Ureter (tissue), 1 donor: ENCODE measurements at places on chromosomes 7 and 10. TPM values are rescaled to one million over a fixed set of nuclear protein-coding genes. Genes with fewer than 3 reads are reported as not detected.
A peak's percentile ranks its signal among the peaks of the same experiment; 100 is the strongest.

- peak; percentile 45 for DNase-seq
Measured at GRCh38 chr7:90119178-90119971, 34.9 kb upstream of the STEAP1 start.

- no peak for DNase-seq
Measured at GRCh38 chr7:68722044-68722443, 876.2 kb upstream of the AUTS2 start.

GRCh38 chr7:3206771-3207191 lies 94.3 kb upstream of the SDK1 start:
- DNase-seq: peak; percentile 30

DNA sequence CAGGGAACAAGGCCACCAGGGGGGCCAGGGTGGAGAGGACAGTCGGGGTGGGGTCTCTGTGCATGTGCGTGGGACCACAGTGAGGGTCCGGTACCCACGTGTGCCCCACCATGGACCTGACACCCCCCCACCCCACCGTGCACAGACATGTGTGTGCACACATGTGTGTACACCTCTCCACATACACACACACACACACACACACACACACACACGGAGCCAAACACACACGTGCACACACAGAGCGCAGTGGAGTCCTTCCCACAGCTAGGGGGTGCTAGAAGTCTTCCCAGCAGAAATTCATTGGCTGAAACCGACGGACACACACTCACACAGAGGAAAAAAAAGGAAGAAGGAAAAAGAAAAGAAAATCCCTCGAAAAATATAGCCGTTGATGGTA lies 42.8 kb upstream of the GNA12 start:
- no peak for DNase-seq

DNA sequence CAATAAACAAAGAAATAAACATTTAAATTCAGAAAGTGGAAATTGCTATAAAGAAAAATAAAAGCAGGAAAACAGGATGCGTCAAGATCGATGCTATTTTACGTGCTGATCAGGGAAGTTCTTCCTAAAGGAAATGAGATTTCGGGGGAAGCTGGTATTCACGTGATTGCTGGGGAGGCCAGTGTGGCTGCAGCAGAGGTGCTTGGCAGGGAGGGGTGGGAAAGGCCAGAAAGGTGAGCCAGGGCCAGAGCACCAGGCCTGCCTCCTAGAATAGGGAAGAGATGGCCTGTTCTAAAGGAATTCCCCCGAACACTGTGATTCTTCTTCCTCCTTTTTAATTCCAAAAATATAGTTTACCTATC lies 923 bp upstream of the CREB3L2 start:
- no peak for DNase-seq

DNA sequence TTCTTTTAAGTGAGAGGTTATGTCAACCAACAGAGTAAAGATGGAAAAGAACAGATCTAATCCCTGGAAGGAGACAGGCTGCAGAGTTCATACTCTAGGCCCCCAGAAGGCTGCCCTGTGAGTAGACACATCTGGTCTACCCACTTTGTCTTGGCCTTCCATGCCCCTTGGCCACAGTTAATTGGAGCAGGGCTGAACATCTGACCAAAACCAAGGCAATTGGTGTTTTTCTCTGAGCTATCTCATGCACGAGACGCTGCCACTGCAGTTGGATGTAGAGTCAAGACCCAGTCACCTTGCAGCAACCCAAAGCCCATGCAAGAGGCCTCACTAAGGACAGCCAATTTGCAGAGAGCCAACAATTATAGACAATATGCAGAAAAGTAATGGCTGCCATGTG lies 9.0 kb downstream of the MYOF start:
- DNase-seq: no peak

DNA sequence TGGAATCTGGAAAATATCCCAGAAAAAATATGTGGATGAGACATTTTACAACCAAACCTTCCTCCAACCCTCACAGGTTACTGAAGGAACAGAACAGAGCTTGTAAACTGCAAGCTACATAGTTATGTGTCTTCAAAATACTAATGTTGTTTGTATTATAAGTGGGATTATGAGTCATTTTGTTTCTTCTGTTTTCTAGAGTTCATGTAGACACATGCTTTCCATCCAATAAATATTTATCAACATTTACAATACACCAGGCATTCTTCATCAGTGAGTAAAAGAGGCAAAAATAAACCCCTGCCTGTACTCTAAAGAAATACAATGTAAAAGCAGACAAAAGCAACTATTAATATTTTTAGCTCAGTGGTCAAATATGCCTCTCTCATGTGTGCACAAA lies 38.0 kb upstream of the TES start:
- DNase-seq: no peak

GRCh38 chr7:121446526-121446925 lies 50.4 kb upstream of the FAM3C start:
- no peak for DNase-seq

DNA sequence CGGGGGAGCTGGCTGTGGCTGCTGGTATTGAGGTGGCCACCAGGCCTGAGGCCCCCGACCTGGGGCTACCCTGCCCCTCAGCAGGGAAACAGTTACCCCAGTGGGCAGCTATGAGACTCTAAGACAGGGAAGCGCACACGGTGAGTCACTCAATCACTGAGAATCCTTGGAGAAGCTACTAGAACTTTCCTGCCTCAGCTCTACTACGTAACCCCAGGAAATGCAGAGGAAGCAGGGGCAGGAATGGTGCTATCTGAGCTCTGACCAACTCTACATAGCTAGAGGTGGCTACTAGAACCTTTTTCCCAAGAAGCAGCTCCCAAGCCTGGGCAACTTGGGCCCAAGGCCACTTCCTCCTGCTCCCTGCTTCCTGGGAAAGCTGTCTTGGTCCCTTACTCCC lies 11.8 kb downstream of the DNAJB12 start:
- DNase-seq: no peak

DNA sequence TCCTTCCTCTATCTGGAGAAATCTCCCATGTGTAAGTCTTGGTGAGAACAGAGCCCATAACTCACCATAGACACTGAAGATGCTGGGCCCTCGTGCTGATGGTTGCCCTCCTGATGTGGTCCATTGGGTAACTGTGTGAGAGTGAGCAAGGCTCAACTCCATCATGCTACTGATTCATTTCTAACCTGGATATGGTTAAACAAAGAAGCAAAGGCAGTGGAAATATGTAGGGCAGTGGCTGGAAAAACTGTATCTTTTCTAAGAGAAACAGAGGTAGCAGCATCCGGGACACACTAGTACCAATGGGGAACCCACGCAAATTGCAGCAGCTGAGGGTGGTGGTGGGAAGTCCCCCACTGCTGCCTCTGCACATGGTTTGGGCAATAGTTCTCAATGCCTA lies 221.7 kb downstream of the KLF6 start:
- no peak for DNase-seq

- DNase-seq: peak; percentile 67
Measured at GRCh38 chr10:11742009-11742778, at the start of gene ECHDC3. Gene ECHDC3 (plus strand): TSS chr10:11742382. CDS start chr10:11742577, 195 bp downstream.

DNA sequence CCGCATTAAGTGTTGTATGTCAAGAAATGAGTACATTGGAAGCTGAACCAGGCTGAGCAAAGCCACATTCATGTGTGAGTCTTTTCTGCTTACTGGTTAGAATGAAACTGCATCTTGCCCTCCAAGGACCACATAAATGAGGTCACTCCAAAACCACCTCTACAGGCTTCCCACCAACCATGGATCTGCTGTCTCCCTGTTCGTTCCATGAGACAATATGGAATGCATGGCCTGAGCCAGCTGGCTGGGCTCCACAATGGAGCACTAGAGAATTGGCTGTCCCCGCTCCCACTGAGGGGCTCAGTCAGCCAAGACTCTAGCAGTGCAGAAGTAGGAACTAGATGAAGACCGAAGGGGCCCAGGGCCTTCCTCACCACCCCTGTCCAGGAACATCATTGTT lies 120.8 kb downstream of the TNS3 start:
- no peak for DNase-seq

DNA sequence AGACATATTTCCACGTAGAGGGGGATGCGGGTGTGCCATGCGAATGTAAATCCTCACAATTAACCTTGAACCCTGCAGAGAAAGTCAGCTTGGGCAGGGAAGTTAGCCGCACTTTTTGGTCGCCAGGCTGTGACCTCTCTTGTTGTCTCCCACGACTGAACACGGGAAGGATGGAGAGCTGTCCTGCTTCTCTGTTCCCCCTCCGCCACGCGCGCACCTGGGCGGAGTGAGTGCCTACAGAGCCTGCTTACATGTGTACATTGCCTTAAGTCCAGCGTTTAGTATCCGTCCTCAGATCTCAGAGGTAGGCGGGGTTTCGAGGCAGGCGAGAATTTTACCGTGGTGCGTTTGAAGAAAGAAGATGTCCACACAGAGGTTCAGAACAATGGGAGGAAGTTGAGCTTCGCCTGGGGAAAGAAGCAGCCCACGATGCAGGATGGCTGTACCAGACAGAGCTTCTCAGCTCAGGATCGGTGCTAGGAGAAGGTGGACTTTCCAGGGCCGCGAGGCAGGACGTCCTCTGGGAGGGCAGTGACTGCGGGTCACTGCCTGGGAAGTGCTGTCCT lies 482 bp upstream of the ERCC6 start:
- DNase-seq: peak; percentile 45

DNA sequence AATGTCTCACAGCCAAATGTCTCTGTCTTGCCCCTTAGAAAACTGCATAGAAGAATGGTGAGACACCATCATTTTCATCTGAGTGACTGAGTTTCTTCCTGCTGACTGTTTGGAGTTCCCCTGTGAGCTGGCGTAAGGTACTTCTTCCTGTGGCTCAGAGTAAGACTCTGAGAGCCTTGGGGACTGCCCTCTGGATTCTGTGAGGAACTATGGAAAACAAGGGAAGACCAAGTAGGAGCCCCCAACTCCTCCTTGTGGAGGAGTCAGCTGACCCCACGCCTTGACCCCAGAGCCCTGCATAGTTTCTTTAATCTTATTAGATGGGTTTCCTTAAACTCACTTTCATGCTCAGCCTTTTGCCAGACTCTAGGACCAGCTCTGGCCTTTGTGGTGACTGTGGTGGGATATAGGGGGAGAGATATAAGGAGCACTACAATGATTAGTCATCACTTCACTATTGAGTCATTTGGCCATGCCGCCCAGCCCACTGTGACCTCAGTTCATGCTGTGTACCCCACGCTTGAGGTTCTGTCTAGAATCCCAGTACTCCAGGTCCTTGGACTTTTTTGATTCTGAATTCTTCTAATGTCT lies 51.8 kb upstream of the FAM133B start:
- DNase-seq: no peak

GRCh38 chr7:151774951-151775350 lies 102.0 kb downstream of the PRKAG2 start:
- no peak for DNase-seq

- no peak for DNase-seq
Measured at GRCh38 chr7:78125884-78126283, 327.3 kb downstream of the PHTF2 start.

DNA sequence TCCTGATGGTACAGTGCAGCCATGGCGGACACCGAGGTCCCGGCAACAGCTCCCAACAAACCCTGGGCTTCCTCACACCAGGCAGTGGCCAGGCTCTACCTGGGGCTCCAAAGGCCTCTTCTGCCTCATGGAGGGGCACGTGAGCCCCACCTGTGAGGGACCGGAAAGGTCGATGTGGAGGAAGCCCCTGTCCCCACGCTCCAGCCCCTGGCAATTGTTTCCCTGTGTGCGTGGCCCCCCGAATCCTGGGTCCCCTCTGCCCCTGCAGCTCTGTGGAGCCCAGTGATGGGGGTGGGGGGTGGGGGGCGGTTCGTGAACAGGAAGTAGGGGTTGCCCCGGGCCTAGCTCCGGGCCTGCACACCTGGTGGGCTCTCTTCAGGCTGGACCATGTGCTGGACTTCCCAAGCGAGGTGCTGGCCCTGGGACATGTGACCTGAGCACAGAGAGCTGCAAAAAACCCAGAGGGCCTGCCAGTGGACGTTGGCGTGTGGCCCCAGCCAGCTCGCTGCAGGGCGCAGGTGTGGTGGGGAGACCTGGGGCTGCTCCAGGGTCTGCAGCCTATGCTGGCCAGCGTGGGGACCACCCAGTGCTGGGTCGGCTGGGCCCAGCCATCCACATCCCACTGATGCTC lies 72.6 kb downstream of the INPP5A start:
- no peak for DNase-seq

DNA sequence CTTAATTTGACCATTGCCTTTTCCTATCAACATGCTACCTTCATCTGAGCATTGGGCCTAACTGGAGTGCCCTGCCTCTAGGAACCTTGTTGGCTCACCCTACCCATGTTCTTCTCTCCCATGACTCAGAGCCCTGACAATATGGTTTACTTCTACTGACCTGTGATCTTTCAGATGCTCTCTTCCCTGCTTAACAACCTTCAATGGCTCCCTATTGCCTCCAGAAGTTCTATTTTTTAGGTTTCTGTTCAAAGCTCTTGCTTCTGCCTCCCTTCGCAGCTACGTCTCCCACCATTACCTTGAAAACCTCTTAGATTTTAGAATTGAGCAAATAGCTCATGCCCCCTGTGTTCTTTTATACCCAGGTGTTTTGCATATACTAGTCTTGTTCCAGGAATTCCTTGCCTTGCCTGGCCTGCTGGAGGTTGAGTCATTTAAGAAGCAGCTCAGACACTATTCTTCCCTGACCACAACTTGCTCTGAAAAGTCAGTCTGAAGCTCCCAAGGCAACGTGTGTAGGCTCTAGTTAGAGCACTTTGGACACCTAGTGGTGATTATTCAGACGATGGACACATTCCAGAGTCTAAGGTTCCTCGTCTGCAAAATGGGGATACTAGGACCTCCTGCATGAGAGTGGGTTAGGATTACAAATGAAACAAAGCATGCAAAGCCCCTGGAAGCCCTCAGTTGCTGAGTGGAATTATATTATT lies 64.4 kb upstream of the EMX2 start:
- DNase-seq: no peak

DNA sequence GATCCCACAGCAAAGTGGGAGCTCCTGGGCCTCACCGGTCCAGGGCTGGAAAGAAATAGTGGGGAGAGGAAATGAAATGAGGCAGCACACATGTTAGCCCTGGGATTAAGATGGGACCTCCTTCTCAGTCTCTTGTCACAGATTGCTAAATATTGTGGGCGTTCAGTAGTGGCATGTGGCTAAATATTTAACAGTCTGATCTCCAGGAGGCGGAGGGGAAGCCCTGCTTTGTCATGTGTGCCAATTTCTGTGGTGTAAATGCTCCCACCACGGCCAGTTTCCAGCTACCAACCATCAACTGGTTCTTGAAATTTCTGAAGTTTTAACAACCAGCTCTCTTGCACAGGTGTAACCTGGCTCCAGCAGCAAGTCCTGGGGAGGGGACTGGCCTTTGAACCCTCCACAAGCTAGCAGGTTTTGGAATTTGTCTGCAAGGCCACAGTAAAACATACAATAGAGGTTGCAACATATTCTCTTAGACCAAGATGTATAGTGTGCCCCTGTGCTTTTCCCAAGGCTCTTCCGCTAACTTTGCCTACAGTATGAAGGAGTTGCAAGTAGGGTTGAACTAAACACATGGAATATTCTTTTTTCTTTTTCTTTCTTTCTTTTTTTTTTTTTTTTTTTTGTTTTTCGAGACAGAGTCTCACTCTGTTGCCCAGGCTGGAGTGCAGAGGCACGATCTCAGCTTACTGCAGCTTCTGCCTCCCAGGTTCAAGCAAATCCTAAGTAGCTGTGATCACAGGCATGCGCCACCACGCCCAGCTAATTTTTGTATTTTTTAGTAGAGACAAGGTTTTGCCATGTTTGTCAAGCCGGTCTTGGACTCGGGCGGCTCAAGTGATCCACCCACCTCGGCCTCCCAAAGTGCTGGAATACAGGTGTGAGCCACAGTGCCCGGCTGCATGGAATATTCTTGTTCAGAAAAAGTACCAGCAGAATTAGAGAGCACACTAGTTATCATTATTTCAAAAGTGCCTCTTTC lies 103.1 kb upstream of the PCBD1 start:
- no peak for DNase-seq

Gene TSPAN13
- 50.2 TPM for total RNA-seq

Gene RINT1
- total RNA-seq: 17.2 TPM

Gene C10orf143
- 11.6 TPM for total RNA-seq

Gene CALML5
- not detected for total RNA-seq

Gene ANXA8
- 137 TPM for total RNA-seq

Gene HSPA14
- total RNA-seq: 15.4 TPM

Gene TNKS2
- total RNA-seq: 41.0 TPM
